Smooth muscle cell of bladder (primary cell): ENCODE measurements at places on chromosomes 2 and 18. TPM values are rescaled to one million over a fixed set of nuclear protein-coding genes. Genes with fewer than 3 reads are reported as not detected.

Gene DYNAP
- total RNA-seq, result not detected in 2 replicates

Gene PKP4
- 20.9 and 26.1 TPM in 2 replicates for total RNA-seq

Gene ASPRV1
- total RNA-seq, result 0.14 and 0.28 TPM in 2 replicates

Gene ACMSD
- under 0.01 TPM in 1 of 2 replicates, not detected in the other for total RNA-seq

Gene ZBTB7C
- under 0.01 TPM in 2 replicates for total RNA-seq

Gene M1AP
- total RNA-seq, result under 0.01 TPM in 1 of 2 replicates, not detected in the other

Gene CCDC150
- 1.9 and 3.3 TPM in 2 replicates for total RNA-seq

Gene CHMP3
- 59.3 and 66.7 TPM in 2 replicates for total RNA-seq

Gene AQP12B
- total RNA-seq, result not detected in 2 replicates

Gene ASXL3
- 0.43 and 0.46 TPM in 2 replicates for total RNA-seq

Gene MROH2A
- under 0.01 and 0.14 TPM in 2 replicates for total RNA-seq

Gene CAPN13
- total RNA-seq, result not detected in 2 replicates

Gene SERPINB11
- not detected in 2 replicates for total RNA-seq

Gene BCL11A
- total RNA-seq, result 0.14 TPM in 1 of 2 replicates, not detected in the other

Gene RND3
- total RNA-seq, result 606 and 918 TPM in 2 replicates

Gene TRIM43
- not detected in 2 replicates for total RNA-seq

Gene ZNF385B
- 0.09 TPM in 1 of 2 replicates, not detected in the other for total RNA-seq

Gene SAG
- total RNA-seq, result not detected in 2 replicates

Gene DUSP2
- total RNA-seq, result 0.28 and 1.8 TPM in 2 replicates

Gene AP1S3
- 3.4 and 5.9 TPM in 2 replicates for total RNA-seq

Gene MRPL53
- 43.3 and 53.0 TPM in 2 replicates for total RNA-seq
